Memory B cell (primary cell): ENCODE measurements at places on chromosomes 11 and 22.

DNA sequence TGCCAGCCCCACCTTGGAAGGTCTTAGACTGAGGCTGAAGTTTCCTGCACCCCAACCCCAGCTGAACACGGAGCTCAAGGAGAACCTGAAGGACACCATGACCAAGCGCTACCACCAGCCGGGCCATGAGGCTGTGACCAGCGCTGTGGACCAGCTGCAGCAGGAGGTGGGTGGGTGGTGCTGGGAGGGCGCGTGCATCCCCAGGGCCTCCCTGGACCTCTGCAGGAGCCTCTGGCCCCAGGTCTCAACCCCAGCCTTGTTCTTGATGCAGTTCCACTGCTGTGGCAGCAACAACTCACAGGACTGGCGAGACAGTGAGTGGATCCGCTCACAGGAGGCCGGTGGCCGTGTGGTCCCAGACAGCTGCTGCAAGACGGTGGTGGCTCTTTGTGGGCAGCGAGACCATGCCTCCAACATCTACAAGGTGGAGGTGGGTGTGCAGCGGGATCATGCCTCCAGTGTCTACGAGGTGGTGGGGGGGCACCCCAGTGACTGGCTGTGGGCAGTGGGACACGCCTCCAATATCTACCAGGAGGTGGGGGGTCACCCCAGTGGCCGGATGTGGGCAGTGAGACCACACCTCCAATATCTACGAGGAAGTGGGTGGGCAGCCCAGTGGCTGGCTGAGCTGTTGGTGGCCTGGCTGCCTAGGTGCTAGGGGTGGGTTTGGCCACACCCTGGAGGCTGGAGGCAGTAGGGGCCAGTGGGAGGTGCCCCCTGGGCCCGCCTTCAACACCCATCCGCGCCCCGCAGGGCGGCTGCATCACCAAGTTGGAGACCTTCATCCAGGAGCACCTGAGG is 4.6 kb downstream of the CD151 start:
- peaks cover 2% of the 10 kb centered on the region for H3K36me3 ChIP-seq
- H3K27ac ChIP-seq = no peak overlapping the region
- no peaks in the 10 kb centered on the region for H3K27me3 ChIP-seq
- DNase-seq = no peak
- peaks cover 13% of the 10 kb centered on the region for H3K4me1 ChIP-seq

- H3K27me3 ChIP-seq = no peaks in the 10 kb centered on the region
- H3K4me3 ChIP-seq = peak within 1 kb of the TSS; percentile 97
- peak; percentile 91 for DNase-seq
- peak within 1 kb of the TSS; percentile 93 for H3K27ac ChIP-seq
Observed at GRCh38 chr11:7986768-7987559, at the start of gene EIF3F. Gene EIF3F (plus strand): TSS chr11:7987337. CDS start chr11:7987353, 16 bp downstream.

DNA sequence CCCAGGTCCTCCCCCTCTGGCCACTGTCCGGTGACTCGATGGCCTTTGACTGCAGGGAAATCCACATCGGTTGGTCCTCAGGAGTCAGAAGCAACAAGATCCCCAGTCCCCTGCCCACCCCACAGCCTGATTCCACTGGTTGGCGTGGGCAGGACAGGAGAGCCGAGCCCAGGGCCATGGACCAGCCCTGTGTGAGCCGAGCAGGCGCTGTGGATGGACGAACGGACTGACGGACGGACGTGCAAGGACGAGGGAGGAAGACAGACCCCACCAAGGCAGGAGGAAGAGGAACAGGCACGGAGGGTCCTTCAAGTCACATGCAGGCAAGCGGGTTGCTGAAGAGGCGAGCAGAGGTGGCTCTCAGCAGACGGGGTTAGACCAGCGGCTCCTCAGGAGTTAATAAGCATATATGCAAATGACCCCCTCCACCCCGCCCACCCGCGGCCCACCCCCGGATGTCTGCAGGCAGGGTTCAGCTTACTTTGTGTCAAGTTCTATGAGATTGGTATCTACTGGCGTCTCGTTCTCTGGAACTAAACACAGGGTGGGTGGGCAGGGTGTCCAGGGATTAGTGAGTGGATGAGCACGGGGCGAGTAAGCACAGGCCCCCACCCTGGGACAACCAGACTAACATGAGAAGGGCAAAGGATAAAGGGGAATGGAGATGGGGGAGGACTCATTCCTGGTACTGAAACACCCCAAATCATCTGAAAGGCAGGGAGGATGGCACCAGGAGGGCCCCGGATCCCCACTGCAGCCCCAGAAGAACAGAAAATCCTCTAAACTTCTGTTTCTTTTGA is 26.8 kb downstream of the TPBGL start:
- no peak for DNase-seq
- peaks cover 33% of the 10 kb centered on the region for H3K4me1 ChIP-seq
- H3K4me3 ChIP-seq = no peak overlapping the region
- H3K27ac ChIP-seq = no peak overlapping the region
- no peaks in the 10 kb centered on the region for H3K36me3 ChIP-seq

DNA sequence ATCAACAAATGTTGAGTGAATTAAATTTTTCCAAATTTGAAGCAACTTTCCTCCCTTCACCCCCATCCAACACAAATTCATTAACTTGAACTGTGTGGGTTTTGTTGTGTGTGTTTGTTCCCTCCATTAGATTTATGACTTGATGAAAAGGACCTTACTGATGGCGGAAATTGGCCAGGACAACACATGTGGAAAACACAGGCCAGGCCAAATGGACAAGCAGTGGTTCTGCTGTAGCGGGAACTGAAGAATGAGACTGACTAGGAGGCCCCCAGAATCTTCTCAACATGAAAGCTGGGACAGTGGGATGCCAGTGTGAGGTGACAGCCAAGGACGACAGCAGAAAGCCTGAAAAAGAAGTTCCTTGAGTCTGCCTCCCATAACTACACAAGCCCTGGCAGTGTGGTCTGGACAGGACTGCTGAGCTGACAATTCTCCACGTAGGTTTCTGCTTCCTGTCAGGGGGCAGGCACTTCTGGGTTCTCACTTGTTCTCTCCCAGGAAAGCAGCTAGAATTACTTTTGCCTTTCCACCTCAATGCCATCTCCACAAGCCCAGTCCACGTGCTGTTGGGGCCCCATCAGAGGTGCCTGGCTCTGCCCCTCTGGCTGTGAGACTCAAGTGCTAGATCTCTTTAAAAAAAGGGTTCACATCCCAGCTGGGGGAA is 94.3 kb downstream of the ETS1 start:
- H3K4me1 ChIP-seq = peaks cover 69% of the 10 kb centered on the region
- no peaks in the 10 kb centered on the region for H3K27me3 ChIP-seq
- no peak for DNase-seq
- peaks cover 45% of the 10 kb centered on the region for H3K36me3 ChIP-seq

DNA sequence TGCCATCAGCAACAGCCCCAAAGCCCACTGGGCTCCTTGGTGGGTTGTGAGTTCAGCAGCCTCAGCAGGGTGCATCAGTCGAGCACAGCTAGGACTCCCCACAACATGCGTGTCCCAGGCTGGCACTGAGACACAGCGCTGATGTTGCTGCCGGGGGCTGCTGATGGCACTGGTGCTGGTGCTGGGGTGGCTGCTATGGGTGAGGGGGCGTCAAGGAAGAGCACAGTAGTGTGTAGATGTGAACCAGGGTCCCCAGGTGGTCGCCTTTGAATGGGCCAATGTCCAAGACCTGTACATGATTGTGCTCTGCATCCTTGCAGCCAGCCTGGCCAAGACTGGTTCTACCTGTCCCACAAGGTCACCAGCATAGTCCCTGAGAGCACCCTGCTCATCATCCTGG is 121.3 kb upstream of the SERPIND1 start:
- peaks cover 2% of the 10 kb centered on the region for H3K4me1 ChIP-seq
- DNase-seq = no peak
- H3K4me3 ChIP-seq = no peak overlapping the region
- H3K36me3 ChIP-seq = no peaks in the 10 kb centered on the region
- H3K27ac ChIP-seq = no peak overlapping the region
- peaks cover 3% of the 10 kb centered on the region for H3K27me3 ChIP-seq

DNA sequence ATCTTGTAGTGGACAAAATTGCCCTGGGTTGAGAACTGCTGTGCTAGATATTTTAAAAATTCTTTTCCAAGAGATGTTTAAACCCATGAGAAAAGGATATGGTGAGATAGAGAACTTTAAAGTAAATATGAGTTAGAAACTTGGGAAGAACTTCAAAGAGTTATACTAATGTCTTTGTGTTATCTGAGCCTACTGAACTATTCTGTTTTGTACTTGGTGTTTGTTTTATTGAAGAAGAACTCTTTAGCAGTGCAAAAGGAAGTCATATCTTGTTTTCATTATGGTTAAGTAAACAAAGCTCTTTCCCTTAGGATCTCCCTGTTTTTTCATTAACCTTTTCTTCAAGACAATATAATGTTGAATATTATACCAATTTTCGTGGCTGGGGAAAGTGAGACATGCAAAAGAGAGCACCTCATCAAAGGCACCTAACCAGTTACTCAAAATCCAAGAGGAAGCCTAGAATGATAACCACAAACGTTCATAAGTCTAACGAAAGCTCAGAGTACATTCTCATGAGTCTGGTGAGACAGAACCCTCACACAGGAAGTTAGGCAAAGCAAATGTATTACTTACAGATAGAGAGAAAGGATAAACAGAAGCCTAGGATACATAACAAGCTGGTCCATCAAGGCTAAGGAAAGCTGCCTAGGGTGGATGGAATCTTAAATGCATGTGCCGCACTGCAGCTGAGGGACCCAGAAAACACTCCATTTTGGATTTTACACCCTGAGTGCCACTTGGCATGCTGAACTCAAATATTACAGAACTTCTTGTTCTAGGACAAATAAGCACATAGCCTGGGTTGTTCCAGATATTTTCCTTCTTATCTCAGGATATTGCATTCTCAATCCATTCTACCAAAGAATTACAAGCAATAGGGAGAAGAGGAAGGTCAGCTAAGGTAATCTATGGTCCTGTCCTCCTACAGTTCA is 112.5 kb upstream of the ANO3 start:
- no peaks in the 10 kb centered on the region for H3K36me3 ChIP-seq
- DNase-seq = no peak
- H3K27ac ChIP-seq = no peak overlapping the region
- no peak overlapping the region for H3K4me3 ChIP-seq
- no peaks in the 10 kb centered on the region for H3K27me3 ChIP-seq

DNA sequence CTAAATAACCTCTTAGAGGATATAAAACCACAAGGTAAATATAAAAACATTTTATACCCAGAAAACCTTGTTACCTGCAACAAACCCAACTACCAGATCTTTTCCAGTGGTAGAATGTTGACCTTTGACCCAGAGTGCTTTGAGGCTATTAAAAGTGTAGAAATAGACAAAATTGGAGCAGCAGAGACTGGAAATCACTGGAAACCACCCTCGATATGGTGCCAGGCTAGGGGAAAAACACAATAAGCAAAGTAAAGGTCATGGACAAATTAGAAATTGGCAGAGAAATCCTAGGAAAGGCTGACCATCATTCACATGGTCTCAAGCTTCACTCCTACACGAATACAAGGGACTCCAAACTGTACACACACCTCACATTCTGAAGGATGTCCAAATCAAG is 26.7 kb downstream of the SLC25A17 start:
- no peaks in the 10 kb centered on the region for H3K27me3 ChIP-seq
- no peak for DNase-seq
- H3K4me1 ChIP-seq = peaks cover 11% of the 10 kb centered on the region
- no peak overlapping the region for H3K4me3 ChIP-seq
- peaks cover 19% of the 10 kb centered on the region for H3K36me3 ChIP-seq

DNA sequence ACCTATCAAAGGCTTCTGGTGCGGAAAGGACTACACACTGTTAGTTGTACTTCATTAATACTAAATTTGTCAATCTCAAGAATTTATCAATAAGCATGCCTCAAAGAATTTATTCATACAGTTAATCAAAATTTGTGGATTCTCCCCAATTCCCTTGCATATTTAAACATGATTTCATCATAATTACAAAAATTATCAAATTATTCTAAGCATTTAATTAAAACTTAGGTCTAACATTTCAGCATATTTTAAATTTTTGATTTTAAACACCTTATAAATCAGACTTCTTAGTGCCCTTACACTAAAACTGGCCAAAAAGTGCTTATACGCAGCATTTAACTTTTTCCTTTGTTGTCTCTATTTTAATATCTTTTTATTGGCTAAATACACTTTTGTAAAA is 13.8 kb upstream of the SERPIND1 start:
- H3K4me1 ChIP-seq = no peaks in the 10 kb centered on the region
- H3K27me3 ChIP-seq = no peaks in the 10 kb centered on the region
- DNase-seq = no peak
- no peak overlapping the region for H3K4me3 ChIP-seq
- H3K27ac ChIP-seq = no peak overlapping the region

DNA sequence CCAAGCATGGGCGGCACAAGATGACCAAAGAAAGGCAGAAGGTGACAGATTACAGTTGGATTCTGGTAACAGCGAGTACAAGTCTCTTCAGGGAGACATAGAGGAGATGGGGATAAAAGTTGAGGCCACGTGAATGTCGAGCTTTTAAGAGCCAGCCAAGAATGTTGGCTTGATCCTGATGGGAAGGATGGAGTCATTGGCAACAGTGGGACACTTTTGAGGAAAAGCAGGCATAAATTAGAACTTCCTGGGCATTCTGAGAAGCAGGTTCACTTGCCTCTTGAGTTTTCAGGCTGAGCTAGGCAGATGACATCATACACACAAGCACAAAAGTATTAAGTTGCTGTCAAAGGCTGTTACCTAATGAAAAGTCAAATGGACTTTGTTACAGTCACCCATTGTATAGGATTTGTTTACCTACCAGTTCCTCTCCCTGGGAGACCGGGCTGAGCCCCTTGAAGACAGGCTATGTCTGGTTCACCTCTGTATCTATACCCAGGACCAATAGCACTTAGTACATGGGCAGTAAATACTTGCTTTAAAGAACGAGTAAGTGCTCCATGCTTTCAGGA is 41.1 kb downstream of the TNRC6B start:
- DNase-seq = no peak
- no peak overlapping the region for H3K4me3 ChIP-seq
- peaks cover 5% of the 10 kb centered on the region for H3K36me3 ChIP-seq
- H3K27ac ChIP-seq = peak overlapping the region; percentile 81
- no peaks in the 10 kb centered on the region for H3K27me3 ChIP-seq
- peaks cover 45% of the 10 kb centered on the region for H3K4me1 ChIP-seq

GRCh38 chr11:128453444-128454336 is 133.7 kb downstream of the ETS1 start:
- no peaks in the 10 kb centered on the region for H3K27me3 ChIP-seq
- peak overlapping the region; percentile 82 for H3K27ac ChIP-seq
- peaks cover 36% of the 10 kb centered on the region for H3K4me1 ChIP-seq
- H3K36me3 ChIP-seq = peaks cover 16% of the 10 kb centered on the region
- H3K4me3 ChIP-seq = no peak overlapping the region
